ENCODE measurements at places on chromosomes 4 and X.

- no peak for DNase-seq
Observed at GRCh38 chr4:10684631-10685030, at the start of gene CLNK. Gene CLNK, minus strand, starts transcription at chr4:10684768. Its CDS starts 16,899 bp downstream, at chr4:10667869.

DNA sequence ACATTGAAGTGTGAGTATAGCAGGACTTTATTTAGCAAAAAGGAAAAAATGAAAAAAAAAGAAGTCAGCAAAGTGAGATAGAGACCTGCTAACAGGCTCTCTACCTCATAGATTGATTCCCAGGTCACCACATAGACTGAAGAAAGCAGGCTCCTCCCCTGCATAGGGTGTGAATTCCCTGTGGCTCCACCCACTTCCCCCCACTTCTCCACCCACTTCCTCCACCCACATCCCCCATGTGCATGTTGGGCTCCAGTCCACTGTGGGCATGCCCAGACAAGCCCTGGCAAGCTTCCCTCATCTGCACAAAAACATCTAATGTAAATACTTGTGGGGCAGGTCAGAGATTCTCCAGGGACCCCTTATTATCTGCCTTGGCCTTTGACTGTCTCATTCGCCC lies 97.8 kb downstream of the TMEM47 start:
- DNase-seq, result peak; percentile 2

DNA sequence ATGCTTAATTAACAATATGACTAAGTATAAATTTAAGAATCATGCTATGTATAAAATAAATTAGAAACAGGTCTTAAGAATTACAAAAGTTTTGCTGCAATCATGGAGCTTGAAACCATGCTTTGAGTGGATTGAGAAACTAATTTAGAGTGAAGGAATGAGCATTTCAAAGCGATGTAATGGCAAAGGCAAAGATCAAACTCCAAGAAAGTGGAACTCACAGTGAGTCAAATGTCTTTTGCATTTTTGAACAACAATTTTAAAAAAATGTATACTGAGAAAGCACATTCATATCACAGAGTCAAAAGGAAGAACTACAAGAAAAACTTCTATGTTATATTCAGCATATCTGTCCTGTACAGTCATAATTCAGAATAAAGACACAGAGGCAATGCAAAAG lies 6.6 kb downstream of the GPRIN3 start:
- DNase-seq, result no peak

- peak; percentile 57 for DNase-seq
Observed at GRCh38 chr4:150501009-150501727, 80.8 kb upstream of the MAB21L2 start.

DNA sequence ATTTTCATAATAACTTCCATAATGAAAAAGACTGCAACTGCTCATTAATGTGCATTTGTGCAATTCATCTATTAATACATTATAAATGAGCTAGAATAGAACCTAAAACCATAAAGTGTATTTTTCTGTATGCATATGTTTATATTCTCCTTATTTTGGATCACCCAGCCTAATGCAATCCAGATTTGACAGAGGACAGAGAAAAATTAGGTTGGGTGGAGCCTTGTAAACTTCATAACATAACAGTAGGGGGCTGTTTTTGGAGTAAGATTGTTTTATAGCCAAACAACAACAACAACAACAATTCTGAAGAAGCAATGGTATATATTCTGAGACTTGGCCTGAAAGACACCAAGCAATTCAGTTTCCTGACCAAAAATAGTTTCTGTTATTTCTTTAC lies 615.3 kb upstream of the SLIT2 start:
- DNase-seq, result no peak

DNA sequence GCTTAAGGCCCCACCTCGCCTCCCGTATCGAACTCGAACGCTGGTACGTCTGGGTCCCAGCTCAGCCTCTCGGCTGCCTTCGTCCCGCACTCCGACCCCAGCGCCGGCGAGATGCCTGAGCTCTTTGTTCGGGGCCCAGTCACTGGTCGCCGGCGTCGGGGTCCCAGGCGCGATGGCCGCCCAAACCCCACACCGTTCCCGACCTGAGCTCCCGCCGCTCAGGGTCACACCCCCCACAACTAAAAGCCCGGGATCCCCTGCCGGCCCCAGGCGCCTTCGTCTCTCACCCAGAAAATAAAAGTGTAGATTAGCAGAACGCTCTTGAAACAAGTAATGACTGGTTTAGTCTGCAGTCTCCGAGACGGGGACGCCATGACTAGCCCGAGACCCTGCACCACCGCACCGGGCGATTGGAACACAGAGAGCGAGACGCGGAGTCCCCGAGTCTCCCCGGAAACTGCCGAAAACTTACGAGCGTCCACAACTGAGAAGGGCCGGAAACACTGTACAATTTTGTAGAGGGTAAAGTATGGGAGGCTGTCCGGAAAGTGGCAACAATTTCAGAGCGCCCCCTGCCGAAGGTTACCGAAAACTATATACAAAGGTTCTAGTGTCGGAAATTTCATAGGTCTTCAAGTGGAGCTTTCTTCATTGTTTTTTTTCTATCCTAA lies at the start of gene TSPAN6:
TSPAN6 (minus strand) TSS at position 486 of the 671 bp plus-strand sequence; CDS start at position 374, 112 bp downstream.
- DNase-seq, result peak; percentile 89

DNA sequence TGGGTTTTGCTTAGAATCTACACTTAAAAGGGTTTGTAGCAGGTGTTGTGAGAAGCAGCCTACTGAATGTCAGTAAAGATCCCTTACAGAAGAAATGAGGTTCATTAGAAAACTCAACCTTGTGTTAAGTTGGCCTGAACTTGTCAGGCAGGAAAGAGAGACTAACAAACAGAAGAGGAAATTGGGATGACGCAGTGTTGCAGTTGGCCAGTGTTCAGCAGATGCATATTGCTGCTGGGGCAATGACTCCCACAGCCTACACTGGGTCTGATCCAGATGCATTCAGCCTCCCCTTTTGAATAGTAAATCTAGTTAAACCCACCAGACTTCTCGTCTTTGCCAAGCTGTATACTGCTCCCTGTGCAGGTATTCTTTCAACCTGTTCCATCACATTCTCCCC lies 409.4 kb downstream of the UBE2NL start:
- no peak for DNase-seq

GRCh38 chrX:50579955-50580354 lies 109.3 kb upstream of the DGKK start:
- peak; percentile 48 for DNase-seq

- no peak for DNase-seq
Observed at GRCh38 chr4:155607481-155607880, 59.2 kb upstream of the GUCY1A1 start.

- DNase-seq, result no peak
Observed at GRCh38 chr4:110172972-110173371, 25.4 kb downstream of the ELOVL6 start.

DNA sequence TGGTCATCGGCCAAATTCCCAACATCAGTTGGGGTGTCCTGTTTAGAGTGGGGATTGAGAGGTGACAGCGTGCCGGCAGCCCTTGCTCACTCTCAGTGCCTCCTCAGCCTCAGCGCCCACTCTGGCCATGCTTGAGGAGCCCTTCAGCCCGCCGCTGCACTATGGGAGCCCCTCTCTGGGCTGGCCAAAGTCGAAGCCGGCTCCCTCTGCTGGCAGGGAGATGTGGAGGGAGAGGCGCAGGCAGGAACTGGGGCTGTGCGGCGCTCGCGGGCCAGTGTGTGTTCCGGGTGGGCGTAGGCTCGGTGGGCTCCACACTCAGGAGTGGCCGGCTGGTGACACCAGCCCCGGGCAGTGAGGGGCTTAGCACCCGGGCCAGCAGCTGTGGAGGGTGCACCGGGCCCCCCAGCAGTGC lies 7.1 kb upstream of the CENPU start:
- no peak for DNase-seq

DNA sequence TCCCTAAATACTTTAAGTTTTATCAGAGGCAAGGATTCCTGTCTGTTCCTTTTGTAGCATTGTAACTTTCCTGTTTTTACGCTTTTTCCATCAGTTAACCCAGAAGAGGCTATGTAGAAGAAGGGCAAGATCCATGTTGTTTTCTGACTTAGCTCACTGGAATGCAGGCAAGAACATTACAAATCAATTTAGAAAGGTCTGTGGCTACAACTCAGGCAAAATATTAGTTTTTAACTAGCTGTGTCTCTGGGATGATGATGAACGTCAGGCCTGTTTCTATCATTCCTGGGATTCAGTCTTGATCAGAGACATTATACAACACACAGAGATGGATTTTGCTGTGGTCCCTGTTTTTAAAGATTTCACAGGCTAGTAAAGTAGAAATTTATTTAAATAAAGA lies 813.0 kb upstream of the POU3F4 start:
- DNase-seq, result no peak

DNA sequence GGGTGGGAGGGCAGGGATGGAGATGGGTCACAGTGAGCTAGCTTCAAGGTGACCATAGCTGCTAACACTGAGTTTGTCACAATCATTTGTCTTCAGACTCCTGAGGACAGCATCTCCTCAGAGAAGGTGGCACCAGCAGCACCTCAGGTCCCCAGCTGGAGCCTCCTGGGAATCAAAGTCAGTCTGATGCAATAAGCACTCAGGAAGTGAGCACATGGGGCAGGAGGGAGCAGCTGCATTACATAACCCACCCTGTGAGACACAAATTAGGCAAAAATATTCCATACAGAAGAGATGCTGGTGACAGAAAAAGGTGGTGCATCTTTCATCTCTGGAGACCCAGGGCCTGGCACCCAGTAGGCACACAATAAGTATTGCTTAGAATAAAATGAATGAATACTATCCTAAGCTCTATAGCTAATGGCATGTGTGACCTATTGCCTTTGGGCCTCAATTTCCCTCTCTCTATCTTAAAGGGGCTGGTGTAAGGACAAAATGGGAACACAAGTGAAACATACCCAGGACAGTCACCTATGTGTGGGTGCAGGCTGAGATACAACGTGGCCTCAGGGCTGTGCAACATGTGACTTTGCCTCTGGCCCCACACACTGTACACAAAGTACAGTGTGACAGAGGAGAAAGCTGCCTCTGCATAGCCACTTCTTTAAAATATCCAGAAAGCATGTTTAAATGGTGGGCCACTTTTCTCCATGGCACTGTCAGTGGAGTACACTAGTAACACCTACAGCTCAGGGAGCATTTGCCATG lies 37.1 kb downstream of the SLC39A8 start:
- DNase-seq, result peak; percentile 1

GRCh38 chr4:14671146-14671545 lies 331.1 kb upstream of the CPEB2 start:
- DNase-seq, result no peak

- no peak for DNase-seq
Observed at GRCh38 chrX:107298276-107298675, 91.9 kb downstream of the DNAAF6 start.

- no peak for DNase-seq
Observed at GRCh38 chr4:132382243-132382642, 766.9 kb upstream of the PCDH10 start.

DNA sequence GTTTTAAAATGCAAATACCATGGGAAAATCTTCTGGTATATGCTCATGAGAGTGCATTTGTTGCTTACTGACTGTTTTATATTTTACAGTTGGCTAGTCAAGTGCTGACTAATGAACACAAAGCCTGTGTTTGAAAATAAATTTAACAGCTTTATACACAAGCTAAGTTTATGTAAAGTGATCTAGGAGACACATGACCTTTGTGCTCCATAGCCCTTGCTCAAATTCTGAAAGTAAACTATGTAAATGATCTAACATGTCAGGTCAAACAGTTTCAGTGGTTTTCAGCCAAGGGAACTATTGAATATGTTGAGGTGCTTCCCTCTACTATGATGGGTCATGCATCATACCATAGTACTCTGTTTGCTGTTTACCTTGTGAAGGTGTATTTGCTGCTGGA lies 36.7 kb downstream of the DIAPH2 start:
- no peak for DNase-seq
